Hindlimb muscle (tissue), 1 donor: ENCODE measurements at places on chromosomes 7 and 10. TPM values are rescaled to one million over a fixed set of nuclear protein-coding genes. Genes with fewer than 3 reads are reported as not detected.

DNA sequence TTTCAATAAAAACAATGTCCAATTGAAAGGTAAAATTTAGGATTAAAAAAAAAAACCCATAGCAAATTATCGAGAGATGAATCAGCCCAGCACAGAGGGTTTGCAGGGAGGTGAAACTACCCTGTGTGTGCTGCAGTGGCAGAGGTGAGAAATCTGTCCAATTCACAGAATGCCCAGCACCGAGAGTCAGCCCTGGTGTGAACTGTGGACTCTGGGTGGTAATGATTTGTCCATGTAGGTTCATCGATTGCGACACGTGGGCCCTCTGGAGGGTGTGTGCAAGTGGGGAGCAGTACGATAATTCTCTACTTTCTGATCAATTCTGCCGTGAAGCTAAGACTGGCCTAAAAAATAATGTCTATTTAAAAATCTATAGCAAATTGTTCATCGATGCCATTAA lies 94.5 kb upstream of the PFKP start:
- DNase-seq = no peak

GRCh38 chr7:94656925-94657731 lies 1.2 kb upstream of the SGCE start:
- DNase-seq = peak; percentile 50

- no peak for DNase-seq
Measured at GRCh38 chr10:82564353-82565196, 689.6 kb downstream of the NRG3 start.

DNA sequence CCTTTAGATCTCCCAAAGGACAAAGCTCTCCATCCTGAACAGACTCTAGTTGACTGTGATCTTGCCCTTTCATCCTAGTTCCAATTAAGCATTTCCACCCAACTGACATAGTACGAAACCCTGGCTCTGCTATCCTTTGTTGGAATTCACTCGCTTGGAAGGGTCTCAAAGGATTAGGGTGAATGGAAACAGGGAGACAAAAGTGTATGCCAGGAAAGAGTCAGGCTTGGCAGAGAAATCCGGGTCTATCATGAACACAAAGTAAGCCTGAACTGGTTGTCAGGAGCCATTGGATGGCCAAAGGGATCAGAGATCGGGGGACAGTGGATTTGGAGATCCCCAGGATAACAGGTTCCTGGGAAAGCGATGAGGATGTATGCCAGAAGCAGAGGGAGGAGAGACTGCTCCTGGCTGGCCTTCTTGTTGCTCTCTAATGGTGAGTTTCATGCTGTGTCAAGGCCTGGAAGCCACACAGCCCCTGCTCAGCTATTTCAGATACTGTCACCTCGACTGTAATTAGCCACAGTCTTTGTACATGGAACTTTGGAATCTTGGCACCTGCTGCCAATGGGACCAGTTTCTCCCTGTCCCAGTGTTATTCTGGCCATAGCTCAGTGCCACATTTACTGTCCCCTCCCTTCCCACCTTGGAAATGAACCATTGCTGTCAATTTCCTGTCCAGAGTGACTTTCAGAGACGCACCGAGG lies 1168.7 kb upstream of the AUTS2 start:
- DNase-seq = no peak

GRCh38 chr10:11223081-11223480 lies 205.4 kb downstream of the CELF2 start:
- DNase-seq = no peak

DNA sequence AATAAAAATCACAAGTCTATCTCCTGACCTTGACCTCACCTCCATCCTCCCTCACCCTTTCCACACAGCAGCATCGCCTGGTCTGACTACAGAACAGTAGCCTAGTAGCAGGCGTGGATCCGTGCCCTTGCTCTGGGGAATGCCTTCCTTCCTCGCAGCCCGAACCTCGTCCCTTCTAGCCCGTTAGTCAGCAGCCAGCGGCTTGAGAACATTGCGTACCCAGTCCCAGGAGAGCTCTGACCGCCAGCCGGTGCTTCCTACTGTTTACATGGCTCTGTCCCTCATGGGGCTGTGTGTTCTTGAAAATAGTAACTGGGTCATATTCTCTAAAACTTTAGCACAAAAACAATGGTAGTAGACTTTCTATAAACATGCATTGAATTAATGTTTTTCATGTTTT lies 682.7 kb upstream of the IGFBP3 start:
- peak; percentile 25 for DNase-seq

- no peak for DNase-seq
Measured at GRCh38 chr7:102186306-102186705, 100.4 kb upstream of the SH2B2 start.

GRCh38 chr7:143485094-143485493 lies 7.4 kb downstream of the TAS2R41 start:
- no peak for DNase-seq

DNA sequence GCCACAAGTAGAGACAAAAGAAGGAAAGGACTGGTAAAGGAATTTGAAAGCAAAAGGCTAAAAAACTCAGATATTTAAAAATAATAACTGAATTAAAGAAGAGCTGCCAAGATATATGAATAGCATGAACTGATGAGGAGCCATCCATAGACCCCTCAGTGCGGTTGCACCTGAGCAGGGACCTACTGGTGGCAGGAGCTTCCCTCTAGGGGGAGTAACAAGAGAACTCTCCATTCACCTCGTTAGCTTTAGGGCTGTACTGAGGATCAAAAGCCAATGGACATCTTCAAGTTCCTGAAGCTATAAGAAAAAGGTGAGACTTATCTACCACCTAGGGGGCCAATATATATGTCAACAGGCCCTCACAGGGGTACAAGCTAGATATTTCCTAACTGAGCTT lies 27.8 kb upstream of the DOCK1 start:
- DNase-seq = no peak

GRCh38 chr7:78400038-78400437 lies 601.5 kb downstream of the PHTF2 start:
- no peak for DNase-seq

GRCh38 chr10:125441151-125441550 lies 241.8 kb downstream of the TEX36 start:
- DNase-seq = no peak

- no peak for DNase-seq
Measured at GRCh38 chr7:45662540-45663166, 88.5 kb downstream of the ADCY1 start.

- no peak for DNase-seq
Measured at GRCh38 chr10:105925045-105925785, 1239.3 kb downstream of the SORCS1 start.

DNA sequence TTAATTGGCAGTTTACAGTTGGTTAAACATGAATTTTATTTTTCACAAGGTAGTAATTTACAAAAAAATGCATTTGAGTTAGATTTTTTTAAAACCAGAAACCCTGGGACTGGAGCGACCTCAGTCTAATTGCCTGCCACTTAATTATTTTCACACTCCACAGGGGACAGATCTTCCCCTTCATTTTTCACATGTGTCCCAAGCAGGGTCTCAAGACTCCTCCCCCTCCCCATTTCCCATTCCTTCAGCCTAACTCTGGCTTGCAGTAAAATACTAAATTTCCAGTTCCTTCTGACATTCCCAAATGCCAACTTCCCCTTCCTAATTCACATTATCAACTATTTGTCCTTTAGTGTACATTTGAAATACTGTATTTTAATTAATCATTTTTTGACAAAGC lies 948 bp downstream of the ZNF138 start:
- no peak for DNase-seq

DNA sequence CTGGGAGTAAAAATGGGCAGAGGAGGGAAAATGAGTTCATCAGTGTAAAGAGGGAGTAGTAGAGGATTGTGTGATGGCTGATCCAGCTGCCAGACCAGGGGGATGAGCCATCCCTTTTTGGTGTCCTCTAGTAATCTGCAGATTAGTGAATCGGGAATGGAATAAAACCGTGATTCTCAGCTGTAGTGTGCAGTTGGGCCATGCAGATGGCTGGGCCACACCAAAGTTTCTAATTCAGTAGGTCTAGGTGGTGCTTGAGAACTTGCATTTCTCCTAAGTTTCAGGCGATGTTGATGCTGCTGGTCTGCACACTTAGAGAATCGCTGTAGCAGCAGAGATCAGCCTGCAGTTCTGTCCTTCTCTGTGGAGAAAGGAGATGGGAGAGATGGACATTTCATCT lies 22.7 kb downstream of the PDCD11 start:
- DNase-seq = no peak

GRCh38 chr7:73682745-73683055 lies 553 bp downstream of the DNAJC30 start:
- DNase-seq = no peak

DNA sequence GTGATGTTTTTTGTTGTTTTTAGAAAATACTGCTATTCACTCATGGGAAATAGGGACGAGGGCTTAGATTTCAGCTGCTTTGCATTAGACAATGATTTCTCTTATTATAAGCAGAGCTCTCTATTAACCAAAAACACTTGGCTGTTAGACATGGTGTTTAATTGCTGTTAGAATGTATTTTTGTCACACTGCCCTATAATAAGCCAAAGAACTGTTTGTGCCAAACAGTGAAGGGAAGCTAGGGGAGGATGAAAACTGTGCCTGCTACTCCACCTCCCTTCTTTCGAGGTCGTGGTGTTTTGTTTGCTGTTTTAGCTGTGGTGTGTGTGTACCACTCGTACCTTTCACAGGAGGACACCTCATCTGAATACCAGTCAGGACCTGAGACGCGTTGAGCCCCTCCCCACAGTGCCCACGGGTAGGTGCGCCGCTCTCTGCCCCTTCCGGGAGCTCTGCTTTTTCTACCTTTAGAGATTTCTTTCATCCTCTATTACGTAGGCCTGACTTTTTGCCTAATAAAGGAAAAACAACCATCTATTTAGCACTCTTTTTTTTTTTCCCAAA lies 57.9 kb downstream of the CUX1 start:
- no peak for DNase-seq

DNA sequence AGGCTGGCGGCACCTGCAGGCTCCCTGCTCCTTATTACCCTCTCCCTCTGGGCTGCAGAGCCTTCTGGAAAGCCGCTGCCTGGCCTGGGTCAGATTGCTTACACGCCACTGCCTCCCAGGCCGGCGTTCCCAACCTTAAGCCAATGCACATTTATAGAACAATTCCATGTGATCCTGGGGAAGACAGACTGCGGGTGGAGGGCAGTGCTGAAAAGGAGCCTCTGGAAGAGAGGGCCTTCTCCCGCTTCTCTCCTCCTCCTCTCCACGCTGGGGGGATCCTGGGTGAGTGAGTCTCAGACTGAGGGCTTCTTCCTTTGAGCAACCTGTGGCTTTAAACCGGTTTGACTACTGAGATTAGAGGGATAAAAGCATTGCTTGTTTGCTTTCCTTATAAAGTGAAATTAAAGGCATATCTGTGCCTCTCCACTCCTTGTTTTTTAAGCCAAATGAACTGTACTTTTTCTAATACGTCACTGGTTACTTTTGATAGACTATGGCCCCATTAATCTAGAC lies 5.5 kb downstream of the TACC2 start:
- peak; percentile 51 for DNase-seq

DNA sequence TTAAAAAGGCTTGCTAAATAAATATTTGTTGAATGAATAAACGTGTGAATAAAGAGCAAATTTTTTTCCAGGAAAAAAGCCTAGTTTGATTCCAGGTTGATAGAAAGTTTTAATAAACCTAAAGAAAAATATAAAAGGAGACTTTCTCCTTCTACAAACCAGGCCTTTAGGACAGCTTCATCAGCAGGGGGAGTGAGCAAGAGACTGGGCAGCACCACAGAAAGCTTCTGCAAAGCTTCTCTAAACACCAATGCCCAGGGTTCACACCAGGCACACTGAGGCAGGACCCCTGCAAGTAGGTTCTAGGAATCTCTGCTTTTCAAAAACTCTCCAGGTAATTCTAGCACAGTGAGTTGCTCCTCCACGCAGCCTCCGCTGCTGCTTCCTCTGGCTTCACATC lies 66.4 kb upstream of the SEC61G start:
- DNase-seq = no peak

DNA sequence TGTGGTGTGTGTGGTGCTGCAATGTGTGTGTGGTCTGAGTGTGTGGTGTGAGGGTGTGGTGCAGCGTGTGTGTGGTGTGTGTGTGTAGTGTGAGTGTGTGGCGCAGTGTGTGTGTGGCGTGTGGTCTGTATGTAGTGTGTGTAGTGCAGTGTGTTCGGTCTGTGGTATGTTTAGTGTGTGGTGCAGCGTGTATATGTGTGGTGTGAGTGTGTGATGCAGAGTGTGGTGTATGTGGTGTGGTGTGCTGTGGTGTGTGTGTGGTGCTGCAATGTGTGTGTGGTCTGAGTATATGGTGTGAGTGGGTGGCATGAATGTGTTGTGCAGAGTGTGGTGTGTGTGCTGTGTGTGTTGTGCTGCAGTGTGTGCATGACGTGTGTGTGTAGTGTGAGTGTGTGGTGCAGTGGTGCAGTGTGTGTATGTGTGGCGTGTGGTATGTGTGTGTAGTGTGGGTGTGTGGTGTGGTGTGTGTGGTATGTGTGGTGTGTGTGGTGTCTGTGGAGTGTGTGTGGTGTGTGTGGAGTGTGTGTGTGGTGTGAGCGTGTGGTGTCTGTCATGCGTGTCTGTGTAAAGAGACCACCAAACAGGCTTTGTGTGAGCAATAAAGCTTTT lies 31.0 kb upstream of the PODXL start:
- no peak for DNase-seq

DNA sequence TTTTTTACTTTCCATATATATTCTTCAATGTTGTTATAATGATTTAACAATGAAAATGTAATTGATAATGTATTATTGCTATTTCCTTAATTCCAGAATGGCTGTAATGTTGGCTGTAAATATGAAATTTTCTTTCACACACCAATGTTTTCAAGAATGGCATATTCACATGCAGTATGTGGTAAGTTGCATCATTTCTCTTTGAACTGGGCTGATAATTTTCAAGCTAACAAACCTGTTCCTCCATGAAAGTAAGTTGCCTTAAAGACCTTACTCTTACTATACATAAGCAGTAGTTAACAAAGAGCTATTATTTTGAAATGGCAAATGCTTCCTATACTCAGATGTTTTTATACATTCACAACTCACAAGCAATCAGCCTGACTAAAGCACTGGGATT lies 154.5 kb downstream of the TMEM168 start:
- no peak for DNase-seq

GRCh38 chr7:17255926-17256325 lies 42.5 kb upstream of the AHR start:
- DNase-seq = no peak

Gene ODAD2
- 0.84 TPM for polyA plus RNA-seq

Gene GPR15LG
- not detected for polyA plus RNA-seq

Gene CABCOCO1
- polyA plus RNA-seq = 0.53 TPM

Gene POM121L12
- polyA plus RNA-seq = not detected

Gene PLAU
- 32.5 TPM for polyA plus RNA-seq

Gene MBL2
- polyA plus RNA-seq = not detected

Gene SFTPA1
- polyA plus RNA-seq = not detected
